EL (cell line): ENCODE measurements at places on chromosomes 4 and X.
A peak's percentile ranks its signal among the peaks of the same experiment; 100 is the strongest.

- DNase-seq = no peak
Observed at GRCh38 chrX:82362550-82362949, 1145.5 kb upstream of the POU3F4 start.

- no peak for DNase-seq
Observed at GRCh38 chr4:110354460-110354859, 121.5 kb upstream of the ENPEP start.

- DNase-seq = no peak
Observed at GRCh38 chrX:42490111-42490510, 287.9 kb downstream of the PPP1R2C start.

GRCh38 chrX:15998350-15998749, 125.0 kb upstream of the GRPR start:
- DNase-seq = no peak

- DNase-seq = no peak
Observed at GRCh38 chr4:184979461-184980124, 38.7 kb upstream of the HELT start.

DNA sequence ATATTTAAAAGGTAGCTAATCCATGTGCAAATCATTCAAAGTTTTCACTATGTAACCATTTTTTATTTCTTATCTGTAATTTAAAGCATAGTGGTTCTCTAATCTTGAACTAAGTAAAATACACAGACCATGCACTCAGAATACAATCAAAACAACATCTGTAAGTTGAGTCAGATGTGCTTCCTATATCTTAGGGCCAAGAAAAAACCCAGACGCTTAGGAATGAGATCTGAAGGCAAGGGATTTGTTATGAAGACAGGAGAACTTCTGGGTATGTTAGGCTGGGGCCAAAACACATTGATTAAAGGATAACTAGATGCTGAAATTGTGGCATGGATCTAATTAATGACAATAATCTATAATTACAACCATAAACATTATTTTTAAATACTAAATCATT, 120.3 kb downstream of the PDE5A start:
- DNase-seq = no peak

DNA sequence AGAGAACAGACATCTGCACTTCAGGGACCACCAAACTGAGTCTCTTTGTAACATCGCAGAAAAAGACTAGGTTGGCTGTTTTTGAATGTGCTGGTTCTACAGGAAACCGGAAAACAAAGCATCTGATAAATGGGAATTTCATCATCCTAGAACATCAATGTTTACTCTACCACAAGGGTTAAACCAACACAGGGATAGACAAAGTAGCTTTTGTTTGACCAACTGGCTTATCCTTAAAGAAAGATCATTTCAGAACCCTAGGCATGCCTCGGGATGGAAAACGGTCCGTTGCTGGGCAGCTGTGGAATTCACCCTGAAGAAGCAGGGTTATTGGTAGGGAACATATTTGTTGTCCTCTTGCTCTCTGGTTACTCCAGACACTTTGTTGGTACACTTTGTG, 2355.5 kb upstream of the AGA start:
- no peak for DNase-seq

DNA sequence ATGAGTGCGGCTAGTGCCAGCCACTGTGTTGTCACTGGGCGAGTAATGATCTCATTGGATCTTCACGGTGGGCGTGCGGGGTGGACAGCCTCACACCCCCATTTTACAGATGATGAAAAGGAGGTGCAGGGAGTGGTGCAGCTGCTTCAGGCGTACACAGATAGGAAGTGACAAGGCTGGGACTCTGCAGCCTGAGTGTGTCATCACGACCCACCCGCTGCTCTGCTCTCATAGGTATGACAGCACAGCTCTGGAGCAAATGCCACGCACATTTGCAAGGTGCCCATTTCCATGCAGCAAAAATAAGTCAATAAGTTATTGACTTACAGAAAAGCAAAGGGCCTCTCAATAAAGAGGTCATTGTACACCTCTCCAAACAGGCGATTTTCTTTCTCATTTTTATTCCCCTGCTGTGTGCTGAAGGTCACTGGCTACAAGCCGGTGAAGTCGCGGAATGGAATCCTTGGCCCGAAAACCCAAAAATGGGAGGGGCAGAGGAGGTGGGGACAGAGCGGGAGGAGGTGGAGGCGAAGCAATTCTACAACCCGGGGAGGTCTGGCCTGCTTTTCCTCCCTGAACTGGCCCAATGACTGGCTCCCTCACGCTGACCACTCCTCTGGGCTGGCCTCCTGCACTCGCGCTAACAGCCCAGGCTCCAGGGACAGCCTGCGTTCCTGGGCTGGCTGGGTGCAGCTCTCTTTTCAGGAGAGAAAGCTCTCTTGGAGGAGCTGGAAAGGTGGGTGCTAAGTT, at the start of gene SOD3:
TSS of gene SOD3 (plus strand) at position 658 of the 750 bp plus-strand sequence. CDS start 3,949 bp downstream, outside the sequence.
- DNase-seq = peak; percentile 93

DNA sequence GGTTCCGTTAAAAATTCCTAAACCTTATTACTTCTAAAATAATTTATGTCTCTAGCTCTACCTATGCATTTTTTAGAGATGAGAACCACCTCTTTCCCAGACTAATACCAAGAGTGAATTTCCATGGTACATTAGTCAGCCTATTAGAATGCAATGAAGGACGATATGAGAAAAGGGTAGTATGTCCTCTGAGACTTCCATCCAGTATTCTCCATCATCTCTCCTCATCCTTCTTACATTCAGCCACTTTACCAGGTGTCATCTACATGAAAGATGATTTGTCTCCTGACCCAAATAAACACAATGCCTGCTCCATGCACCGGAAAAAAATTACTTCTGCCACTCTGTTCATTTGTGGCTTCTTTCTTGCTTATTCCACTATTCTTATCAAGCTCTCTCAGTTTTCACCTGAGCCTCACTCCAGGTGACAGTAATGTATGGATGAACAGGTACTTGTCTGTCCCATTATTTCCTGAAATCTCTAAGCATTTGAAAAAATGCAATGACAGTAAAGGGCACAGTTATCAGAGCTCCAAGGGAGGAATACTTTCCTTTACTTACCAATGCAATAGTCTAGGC, 97.9 kb downstream of the MAB21L2 start:
- peak; percentile 60 for DNase-seq

DNA sequence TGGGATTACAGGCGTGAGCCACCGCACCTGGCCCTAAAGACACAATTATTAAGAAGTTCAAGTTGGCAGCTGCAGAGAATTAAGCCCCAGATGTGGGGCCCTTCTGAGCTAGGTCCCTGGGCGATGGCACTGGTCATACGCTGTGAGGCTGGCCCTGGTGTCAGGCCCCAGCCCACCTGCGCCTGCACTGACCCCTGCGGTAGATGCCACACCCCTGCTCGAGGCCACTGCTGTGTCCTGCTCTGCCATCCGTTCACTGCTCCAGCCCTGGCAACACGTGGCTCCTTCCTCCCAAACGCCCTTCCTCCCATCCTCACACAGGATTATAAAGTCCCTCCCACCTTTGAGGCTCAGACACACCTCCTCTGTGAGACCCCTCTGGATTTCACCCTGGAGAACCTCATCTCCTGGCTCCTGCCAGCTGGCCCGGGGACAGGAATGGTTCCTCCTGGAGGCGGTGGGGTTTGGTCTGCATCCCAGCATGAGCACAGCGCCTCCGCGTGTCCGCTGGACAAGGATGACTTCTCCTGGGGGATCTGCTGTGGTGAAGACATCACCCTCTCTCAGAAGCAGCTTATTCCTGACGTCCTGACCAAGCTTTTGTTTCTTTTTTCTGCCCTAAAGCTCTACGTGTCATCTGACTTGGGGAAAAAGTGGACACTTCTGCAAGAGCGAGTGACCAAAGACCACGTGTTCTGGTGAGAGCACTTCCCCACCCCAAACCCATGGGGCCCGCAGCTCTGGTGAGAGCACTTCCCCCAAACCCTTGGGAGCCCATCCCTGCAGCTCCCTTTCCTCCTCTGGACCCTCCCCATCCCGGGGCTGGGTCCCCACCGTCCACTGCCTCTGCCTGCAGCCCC, 219.0 kb upstream of the PSAPL1 start:
- DNase-seq = no peak

DNA sequence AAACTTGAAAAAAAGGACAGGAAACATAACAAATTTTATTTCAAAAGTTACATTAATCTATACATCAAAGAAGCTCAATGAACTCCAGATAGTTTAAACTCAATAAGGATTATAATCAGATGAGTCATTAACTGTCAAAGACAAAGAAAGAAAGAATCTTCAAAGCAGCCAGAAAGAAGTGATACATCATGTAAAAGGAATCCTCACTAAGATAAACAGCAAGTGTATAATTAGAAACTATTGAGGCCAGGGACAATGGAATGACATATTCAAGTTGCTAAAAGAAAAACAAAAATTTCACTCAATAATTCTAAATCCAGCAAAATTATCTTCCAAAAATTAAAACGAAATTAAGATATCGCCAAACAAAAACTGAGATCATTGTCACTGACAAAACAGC, 161.6 kb upstream of the NWD2 start:
- no peak for DNase-seq

GRCh38 chrX:14015941-14016340, 13.8 kb downstream of the GEMIN8 start:
- no peak for DNase-seq

DNA sequence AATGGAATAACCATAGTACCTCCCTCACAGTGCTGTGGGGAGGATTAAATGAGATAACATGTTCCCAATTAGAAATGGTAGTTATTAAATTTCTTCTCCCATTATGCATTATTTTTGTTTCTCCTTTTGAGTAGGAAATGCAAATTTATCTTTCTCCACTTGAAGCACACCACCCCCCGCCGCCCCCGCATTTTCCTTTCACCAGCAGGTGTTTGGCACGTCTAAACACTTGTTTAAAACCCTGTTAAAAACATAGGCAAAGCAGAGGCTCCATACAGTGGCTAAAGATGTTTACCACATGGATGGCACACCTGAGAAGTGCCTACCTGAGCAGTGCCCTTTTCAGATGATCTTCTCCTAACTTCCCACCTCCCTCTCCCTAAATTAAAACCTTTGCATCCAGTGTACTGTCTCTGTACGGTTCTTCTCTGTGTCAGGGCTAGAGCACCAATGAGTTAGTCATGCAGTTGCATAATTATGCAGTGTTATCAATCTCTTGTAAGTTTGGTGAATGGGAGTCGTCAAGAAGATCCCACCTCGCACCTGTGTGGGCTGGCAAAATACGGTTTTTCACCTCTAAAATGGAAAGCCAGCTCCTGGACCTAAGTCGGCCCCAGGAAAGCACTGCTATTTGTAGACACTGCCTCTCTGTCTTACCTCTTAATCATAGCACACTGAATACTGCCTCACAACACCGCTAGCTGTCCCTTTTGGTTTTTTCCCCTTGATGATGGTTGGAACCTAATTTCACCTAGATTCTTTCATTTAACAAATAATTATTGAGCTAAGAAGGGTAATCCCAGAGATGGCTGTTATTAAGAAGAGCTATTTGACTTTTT, 122.0 kb downstream of the CT47B1 start:
- DNase-seq = no peak

DNA sequence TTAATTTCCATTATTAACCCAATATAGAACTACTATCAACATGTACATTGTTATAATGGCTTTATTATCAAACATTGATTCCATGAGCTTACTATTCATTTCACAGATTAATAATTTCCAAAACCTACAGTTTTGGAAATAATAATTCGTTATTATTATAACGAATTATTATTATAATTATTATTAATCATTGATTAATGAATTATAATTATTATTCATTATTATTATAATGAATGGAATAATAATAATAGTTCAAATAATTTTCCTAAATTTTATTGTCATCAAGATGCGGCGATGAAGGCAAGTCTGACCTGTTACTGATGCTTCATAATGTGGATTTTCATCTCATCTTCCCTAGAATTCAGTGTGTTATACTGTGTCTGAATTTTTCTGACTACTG, 22.0 kb downstream of the CTSO start:
- DNase-seq = no peak

GRCh38 chr4:6447672-6448171, 24.7 kb downstream of the PPP2R2C start:
- DNase-seq = no peak

GRCh38 chr4:5134620-5135019, 83.3 kb downstream of the STK32B start:
- no peak for DNase-seq

DNA sequence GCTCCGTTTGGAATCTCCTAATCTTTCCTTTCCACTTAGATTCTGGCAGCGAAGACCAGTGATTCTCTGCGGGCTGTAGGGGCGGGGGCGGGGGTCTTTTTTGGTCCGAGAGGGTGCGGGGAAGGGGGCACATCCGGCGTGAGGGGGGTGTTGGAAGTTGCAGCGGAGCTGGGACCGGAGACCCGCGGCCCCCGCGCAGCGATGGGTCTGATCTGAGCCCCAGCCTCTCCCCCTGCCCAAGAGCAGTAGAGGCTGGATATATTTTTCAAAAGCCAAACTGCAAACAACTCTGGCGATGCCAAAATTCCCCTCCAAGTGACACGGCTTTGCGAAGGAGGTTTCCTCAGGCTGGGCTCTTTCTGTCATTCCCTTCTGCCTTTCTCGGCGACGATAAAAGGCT, 355 bp downstream of the GRID2 start:
- no peak for DNase-seq

GRCh38 chr4:47839259-47839658, 1.4 kb upstream of the CORIN start:
- DNase-seq = peak; percentile 55

DNA sequence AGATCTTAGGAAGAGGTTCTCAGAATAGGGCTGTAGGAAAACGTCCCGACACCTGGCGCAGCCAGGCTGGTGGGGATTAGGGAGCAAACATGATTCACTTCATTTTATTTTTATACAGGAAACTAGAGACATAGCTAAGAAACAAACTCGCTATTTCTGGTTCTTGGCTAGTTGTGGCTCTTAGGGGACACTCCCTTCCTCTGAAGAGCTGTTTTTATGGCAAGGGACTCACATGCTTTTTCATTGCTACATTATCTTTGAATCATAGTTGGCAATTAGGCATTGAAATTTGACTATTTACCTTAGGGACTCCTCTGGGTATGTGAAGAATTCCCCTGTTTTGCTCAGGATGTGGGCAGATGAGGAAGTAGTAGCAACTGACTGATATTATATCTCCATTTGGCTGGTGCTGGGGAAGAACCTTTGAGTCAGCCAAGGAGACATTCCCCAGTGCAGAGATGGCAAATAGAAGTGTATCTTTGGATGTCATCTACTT, 174.5 kb downstream of the SMIM20 start:
- DNase-seq = peak; percentile 85

- DNase-seq = peak; percentile 14
Observed at GRCh38 chr4:124757126-124757525, 44.6 kb upstream of the ANKRD50 start.

DNA sequence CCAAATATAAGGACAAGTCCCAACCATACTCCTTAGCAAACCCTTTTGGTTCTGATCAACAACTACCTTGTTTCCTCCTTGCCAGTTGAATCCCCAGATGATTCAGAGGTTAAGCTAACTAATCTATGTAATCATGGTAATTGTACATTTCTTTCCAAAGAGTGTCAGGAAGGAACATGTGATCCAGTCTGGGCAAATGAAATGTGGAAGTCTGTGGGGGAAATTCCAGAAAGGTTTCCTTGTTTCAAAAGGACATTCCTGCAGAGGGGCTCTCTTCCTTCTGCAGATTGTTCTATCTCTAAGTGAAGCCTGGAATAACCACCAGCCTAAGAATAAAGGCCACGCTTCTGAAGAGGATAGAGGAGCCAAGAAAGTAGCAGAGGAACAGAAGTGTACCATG, 7.0 kb downstream of the PRSS12 start:
- peak; percentile 58 for DNase-seq
